Stromal cell of bone marrow (primary cell): ENCODE measurements at places on chromosomes 7 and 10.
A peak's percentile ranks its signal among the peaks of the same experiment; 100 is the strongest.

- DNase-seq: no peak
Observed at GRCh38 chr10:102396730-102397151, 1.2 kb downstream of the NFKB2 start.

GRCh38 chr10:132354356-132355094 is 22.5 kb downstream of the LRRC27 start:
- no peak for DNase-seq

GRCh38 chr10:80356989-80357850 is 639 bp downstream of the DYDC2 start:
- no peak for DNase-seq

- DNase-seq: no peak
Observed at GRCh38 chr7:158028971-158029370, 558.7 kb downstream of the PTPRN2 start.

- DNase-seq: no peak
Observed at GRCh38 chr7:15602236-15602635, 40.4 kb upstream of the AGMO start.

GRCh38 chr7:116984917-116985316 is 31.6 kb downstream of the ST7 start:
- no peak for DNase-seq

DNA sequence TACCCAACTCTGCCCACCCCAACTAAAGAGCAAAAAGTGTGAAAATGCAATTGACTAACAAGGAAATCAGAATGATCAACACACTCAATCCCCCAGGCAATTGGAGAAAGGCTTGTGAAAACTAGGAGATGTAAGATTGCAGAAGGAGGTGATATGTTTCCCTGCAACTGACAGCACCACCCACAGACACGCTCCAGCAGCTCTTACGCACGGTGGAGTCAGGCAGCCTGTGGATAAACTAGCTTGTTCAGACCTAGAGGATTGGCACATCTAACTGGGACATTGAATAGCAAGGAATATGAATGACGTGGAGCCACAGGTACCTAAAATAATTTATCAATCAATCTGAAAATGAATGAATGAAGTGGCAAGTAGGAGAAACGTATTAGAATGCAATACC is 125.7 kb upstream of the MYO3A start:
- no peak for DNase-seq

GRCh38 chr10:15262036-15262713 is 93.7 kb upstream of the NMT2 start:
- no peak for DNase-seq

- DNase-seq: no peak
Observed at GRCh38 chr10:18436902-18437301, 214.5 kb downstream of the NSUN6 start.

DNA sequence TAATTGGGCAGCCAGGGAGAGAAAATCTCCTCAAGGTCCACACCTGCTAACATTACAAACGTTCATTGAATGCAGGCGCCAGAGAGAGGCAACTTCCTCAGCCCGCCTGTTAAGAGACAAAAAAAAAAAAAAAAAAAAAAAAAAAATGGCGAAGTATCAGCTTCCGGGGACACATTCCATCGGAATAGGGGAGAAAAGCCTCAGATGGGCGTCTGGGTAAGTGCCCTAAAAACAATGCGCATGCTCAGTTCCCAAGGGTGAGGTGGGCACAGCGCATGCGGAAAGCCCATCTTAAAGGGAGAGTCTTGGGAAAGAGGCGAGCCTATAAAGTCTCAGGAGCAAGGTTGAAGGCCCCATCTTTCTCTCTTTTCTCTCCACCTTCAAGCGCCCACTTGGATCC is 1139.7 kb upstream of the CELF2 start:
- DNase-seq: no peak

DNA sequence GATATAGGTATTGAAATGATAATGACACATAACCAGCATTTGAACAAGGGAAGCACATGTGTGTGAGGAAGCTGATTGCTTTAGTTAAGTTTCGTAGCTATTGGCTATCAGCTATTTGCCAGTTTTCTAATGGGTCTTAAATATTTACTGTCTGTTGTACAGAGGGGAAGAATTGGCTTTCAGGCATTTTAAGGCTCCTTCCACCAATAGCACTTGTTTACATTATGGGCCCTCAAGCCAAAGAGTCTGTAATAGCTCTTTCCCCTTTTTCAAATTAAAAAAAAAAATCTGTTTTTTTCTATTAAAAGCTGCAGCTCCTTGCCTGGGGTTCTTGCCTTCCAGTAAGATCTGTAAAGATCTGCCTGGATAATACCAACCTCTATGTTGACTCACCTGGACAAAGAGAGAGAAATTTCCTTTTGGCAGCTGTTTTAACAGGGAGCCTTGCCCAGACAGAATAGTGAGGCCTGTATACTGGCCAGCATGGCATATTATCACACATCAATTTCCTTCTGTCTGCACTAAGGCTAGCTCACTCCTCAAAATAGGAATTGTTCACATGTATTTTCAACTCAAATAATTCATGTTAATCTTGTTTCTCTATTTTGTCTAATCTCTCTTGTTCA is 104.7 kb upstream of the LRGUK start:
- DNase-seq: no peak

DNA sequence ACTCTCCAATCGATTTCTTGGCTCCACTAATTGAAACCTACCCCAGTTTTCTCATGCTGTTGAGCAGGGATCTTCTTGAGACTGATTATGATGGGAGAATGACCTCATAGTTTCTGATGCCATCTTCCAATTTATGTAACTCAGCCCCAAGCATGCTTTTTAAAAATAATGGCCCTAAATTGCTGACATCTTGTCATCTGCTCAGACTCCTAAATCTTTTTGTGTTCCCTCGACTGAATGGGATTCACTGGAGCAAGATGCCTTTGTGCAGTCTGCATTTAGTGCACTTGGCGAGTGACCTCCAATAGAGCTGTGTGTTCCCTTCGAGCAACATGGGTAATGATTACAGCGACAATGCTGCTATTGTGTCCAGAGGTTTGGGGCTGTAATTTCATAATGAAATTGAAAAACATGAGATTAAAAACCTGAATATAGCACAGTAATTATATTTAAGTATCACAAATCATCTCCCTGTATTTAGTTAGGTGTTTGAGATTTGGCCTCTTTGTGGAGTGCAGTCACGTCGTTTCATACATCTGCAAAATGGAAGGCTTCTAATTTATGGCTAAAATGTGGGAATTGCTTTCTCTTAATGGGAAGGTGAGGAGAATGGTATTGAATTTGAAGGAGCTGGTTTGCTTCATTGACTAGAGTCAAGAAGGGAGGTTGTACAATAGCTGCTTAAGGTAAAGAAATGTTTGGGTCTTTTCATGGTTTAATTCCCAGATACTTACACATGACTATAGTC is 192.9 kb downstream of the AUTS2 start:
- no peak for DNase-seq

DNA sequence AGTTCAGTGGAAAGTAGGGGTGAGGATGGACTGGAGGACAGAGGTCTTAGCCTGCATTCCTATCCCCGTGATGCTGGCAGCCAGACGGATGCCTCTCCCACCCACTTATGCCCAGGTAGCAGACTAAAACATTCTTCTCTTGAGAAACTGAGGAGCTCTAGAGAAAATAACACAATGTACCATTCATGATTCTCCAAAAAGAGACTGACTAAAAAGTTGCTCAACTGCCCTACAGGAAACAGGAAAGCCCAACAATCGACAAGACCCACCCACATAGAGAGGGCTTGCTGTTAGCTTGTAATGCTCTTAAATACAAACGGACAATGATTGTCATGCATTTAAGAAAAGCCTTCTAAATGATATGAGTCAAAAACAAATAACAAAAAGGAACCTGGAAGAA is 33.2 kb upstream of the PDE1C start:
- no peak for DNase-seq

GRCh38 chr10:64484811-64485330 is 963.7 kb downstream of the REEP3 start:
- DNase-seq: peak; percentile 59

- no peak for DNase-seq
Observed at GRCh38 chr7:21616796-21617436, 74.1 kb downstream of the DNAH11 start.

DNA sequence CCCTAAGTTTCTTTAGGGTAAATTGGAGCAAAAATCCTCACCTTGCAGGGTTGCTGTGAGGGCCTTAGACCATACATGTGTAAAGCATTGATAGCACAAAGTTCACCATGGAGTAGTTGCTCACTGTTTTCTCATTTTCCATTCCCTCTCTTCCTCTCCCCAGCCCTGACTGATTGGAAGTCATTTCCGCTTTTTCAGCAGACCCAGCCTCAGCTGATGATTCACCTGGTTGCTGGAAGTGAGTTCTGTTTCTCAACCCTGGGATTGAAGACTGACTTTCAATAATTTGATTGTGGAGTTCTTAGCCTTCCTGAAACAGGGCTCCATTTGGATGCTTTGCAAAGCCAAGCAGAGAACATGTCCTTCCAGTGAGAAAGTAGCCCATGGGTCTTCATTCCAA is 107.0 kb downstream of the PLXNA4 start:
- DNase-seq: peak; percentile 15

GRCh38 chr7:77651575-77652162 is 44.6 kb upstream of the RSBN1L start:
- DNase-seq: peak; percentile 25

- no peak for DNase-seq
Observed at GRCh38 chr7:157751406-157751805, 414.6 kb downstream of the DNAJB6 start.

- no peak for DNase-seq
Observed at GRCh38 chr7:39921506-39922175, 28.4 kb upstream of the CDK13 start.
